ENCODE measurements at places on chromosomes 3 and 15.

DNA sequence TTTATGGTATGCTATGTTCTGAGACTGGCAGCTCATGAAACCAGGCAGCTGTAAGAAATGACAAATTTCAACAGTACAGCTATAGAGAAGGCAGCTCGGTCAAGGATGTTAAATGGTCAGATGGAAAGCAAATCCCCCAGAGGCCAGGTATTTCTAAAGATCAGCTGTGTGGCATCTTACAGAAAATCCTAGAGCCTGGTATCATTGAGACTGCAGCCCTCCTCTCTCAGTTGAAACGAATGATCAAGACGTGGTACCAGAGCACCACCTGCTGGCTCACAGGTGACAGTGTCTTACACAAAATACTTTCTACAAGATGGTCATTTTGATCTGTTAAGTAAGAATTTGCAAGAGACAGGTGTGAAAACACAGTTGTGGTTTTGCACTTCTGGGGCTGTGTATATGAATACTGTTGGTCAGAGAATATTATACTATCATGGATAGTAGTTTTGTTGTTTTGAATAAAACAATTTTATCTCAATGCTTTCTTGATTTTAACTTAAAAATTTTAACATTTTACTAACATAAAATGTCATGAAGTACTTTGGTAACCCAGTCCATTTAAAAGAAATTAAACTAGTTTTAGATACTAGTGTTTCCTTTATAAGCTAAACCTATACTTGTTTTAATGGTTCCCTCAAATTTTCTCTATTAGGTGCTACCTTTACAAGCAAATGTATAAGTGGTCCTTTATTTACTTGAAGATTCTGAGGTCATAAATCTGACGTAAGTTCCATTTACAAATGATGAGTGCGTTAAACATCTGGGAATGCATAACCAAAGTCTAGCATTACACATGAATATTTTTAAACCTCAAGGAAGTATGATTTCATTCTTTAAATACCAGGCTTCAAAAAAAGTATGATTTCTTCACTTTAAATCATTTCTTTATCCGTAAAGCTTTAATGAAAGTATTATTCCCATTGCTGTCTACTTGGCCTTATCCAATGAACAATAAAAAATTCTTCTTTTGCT lies 121.8 kb downstream of the PDZRN3 start:
- peak; percentile 61 for DNase-seq
- H3K4me1 ChIP-seq = no peaks in the 10 kb centered on the region
- no peaks in the 10 kb centered on the region for H3K27me3 ChIP-seq
- no peak overlapping the region for H3K27ac ChIP-seq

DNA sequence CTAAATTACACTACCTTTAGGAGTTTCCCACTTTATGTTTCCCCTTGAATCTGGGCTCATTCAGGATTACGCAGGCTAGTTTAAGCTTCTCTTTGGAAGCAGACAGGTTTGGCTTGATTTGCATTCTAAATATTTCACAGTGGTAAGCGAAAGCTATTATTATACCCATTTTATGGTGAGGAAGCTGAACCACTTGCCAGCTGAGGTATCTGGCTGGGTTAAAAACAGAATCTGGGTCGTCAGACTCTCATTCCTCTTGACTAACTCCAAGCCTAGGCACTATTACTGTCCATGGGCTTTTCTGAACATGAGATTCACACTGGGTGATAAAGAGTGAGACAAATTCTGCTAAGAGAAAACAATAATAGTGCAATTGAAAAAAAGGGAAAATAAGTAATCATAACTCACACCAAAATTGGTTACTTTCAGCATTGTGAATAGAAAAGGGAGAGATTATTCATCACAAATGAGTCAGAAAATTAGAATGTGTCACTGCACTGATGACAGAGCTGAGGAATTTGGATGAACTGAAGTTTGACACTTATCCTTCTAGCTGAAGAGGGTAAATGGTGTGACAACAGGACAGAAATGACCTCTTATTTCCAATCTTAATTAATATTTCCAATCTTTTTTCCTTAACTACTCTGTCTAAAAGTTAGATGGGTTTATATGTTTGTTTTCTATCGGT lies 211.3 kb downstream of the TIGIT start:
- DNase-seq = no peak
- H3K4me3 ChIP-seq = no peak overlapping the region
- H3K27ac ChIP-seq = no peak overlapping the region
- no peaks in the 10 kb centered on the region for H3K4me1 ChIP-seq
- no peaks in the 10 kb centered on the region for H3K36me3 ChIP-seq

DNA sequence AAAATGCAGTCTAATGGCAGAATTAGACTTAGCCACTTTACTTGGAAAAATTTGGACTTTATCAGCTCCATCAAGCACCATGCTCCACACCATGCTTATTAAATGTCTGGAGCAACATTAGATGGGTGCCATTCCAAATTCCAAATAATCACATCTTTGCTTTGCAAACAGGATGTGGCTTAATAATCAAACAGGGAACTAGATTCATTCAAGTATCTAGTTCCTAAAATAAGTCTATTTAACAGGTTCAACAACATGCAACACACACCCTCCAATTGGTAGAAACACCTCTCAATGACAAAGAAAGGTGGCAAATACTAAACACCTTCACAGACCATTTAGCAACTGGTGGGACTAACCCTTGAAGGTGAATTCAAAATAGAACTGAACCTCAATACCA lies 3.5 kb downstream of the HEXA start:
- H3K27me3 ChIP-seq = no peaks in the 10 kb centered on the region
- no peak overlapping the region for H3K27ac ChIP-seq
- no peak for DNase-seq
- H3K4me3 ChIP-seq = no peak overlapping the region
- peaks cover 6% of the 10 kb centered on the region for H3K36me3 ChIP-seq

- H3K36me3 ChIP-seq = no peaks in the 10 kb centered on the region
- DNase-seq = no peak
- H3K27ac ChIP-seq = no peak overlapping the region
- peaks cover 12% of the 10 kb centered on the region for H3K4me1 ChIP-seq
Measured at GRCh38 chr15:76337696-76338485, 1.3 kb downstream of the ISL2 start.

Data from liver (tissue), 10 donors.